ENCODE measurements at places on chromosomes 16 and 17.
A peak's percentile ranks its signal among the peaks of the same experiment; 100 is the strongest.

DNA sequence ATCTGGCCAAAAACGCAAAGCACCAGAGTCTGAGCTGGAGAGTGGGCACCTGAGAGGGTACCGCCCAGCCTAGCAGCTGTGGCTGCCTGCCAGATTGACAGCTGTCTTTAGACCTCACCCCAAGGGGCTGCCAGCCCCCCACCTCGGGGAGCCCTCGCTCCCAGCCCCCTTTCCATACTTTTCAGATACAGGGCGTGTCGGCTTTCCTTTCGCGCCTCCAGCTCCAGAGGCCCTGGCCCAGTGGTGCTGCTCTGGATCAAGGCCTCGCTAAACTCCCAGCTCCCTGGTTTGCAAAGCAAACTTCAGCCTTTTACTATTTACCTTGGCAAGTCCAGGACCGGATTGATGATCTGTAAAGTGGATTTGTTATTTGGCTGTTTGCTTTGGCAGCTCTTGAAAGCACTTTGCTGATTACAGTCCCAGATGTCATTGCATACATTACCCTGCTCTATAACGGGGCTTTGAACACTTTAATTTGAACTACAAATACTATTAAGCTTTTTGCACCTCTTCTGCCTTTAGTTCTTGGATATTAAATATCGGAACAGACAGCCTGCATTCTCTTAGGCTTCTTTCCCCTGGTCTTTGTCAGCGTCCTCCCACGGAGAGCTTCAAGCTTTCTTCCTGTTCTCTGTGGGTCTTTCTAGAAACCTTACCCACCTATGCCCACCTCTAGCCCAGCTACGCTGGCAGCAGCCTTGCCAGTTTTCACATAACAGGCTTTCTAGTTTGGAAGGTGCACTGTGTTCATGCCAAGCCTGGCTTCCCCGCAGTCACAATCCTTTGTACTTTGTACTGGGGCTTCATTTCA lies 63.6 kb upstream of the TBX2 start:
- DNase-seq = peak; percentile 89

DNA sequence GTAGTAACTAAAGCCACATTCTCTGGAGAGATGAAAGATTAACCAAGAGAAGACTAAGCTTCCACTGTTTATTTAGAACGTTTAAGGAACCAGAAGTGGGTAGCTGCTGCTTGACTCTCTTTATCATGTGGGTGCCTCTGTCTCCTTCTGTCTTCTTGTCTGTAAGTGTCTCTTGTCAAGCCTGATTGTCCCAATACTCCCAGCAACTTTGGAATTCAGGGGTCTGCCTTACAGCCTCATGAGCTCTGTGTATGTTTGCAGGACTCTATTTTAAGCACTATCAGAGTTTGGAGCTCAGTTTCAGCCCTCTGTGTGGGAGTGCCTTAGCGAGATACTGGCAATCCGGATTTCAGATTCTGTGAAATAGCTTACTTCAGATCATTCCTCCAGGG lies 29.3 kb upstream of the SPACA3 start:
- DNase-seq = no peak

GRCh38 chr17:42879596-42879985 lies 21.0 kb upstream of the G6PC1 start:
- DNase-seq = peak; percentile 30

DNA sequence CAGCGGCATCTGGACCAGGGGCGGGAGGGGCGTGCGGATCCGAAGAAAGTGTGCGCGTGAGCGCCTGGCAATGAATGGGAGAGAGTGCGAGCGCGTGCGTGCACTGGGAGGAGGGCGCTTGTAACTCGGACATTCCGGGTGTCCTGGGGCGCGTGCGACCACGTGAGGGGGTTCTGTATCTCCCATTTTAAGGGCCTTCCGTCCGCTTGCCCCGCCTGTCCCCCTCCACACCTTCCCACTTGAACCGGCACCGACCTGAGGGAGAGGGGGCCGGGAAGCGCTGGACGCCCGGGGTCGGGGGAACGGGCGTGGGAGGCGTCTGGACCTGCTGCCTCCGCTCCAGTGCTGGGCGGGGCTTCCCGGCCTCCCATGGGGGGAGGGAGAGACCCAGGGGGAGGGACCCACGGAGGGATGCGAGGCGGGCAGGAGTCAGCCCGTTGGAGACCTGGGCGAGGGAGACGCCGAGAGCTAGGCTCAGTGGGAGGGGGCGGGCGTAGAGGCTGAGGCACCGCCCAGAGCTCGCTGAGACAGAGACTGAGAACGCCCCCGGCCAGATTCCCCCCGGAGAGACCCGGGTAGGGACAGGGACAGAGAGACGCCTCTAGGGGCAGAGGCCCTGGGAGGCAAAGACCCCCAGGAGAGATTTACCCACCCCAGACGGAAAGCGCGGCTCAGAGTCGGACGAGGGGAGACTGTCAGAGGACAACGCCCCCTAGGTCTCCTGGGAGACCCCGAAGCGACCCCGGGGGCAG lies at the start of gene KREMEN2:
KREMEN2 (plus strand) TSS at position 553 of the 752 bp plus-strand sequence. CDS start 246 bp downstream, outside the sequence.
- no peak for DNase-seq

GRCh38 chr16:88810912-88811768 lies 588 bp downstream of the APRT start:
- DNase-seq = peak; percentile 74

- no peak for DNase-seq
Measured at GRCh38 chr16:87664792-87665191, 62.5 kb downstream of the JPH3 start.

DNA sequence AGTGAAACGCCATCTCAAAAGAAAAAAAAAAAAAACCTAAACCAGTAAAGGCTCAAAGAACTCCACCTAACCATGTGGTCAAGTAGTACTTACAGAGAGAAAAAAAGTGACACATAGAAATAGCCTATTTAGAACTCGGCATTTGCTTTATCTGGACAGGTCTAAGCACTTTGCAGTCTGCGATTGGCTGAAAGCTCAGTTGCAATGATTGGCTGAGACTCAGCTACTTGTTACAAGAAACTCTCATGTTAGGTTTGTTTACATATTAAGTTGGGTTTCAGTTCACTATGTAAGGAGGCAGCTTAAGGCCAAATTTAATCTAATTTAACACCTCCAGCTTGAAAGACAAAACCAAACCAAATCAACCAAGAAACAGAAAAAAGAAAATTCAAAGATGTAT lies 19.1 kb downstream of the ABCC3 start:
- no peak for DNase-seq
